ENCODE measurements at places on chromosomes 7 and 10.

- DNase-seq: no peak
These were observed 132.7 kb downstream of the GATA3 start for GRCh38 chr10:8187171-8187666.

GRCh38 chr10:49281461-49281860 is 17.5 kb upstream of the C10orf71 start:
- no peak for DNase-seq

- no peak for DNase-seq
These were observed 63.1 kb upstream of the CNTNAP2 start for GRCh38 chr7:146053492-146053891.

- DNase-seq: no peak
These were observed 177.2 kb downstream of the JAZF1 start for GRCh38 chr7:28003408-28003807.

DNA sequence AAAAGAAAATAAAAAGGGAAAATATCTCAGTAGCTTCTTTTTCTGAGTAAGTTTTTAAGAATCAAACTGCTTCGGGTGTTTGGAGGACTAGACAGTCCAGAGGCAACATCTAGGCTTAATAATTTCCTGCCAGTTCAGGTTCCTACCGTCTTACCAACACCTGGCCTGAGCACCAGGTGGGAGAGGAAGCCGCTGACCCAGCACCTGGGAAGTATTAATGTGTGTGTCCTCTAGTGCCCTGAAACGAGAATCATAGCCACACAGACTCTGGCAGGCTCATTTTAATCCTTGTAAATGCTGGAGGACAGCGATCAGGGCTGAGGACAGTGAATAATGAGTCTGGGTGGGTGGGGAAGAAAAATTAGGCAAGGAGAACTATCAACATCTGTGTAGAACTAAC is 137.4 kb downstream of the ZNF438 start:
- DNase-seq: no peak

- DNase-seq: no peak
These were observed 75.4 kb upstream of the PDSS1 start for GRCh38 chr10:26621889-26622711.

DNA sequence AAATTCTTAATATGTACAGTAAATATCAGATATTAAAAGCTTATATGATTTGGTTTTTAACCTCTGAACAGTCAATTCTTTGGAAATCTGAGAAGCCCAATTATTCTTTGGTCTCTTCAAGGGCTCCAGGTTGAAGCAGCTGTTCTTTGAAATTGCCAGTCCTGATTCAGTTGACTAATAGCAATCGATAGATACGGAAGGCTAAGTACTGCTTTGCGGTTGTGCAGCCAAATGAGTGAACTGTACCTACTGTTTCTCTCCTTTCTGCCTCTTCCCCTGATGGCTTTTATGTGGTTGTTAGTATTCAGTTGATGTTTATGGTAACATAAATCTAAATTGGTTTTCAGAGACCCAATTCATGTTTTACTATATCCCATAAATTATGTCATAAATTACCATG is 103.1 kb upstream of the RPA3 start:
- no peak for DNase-seq

DNA sequence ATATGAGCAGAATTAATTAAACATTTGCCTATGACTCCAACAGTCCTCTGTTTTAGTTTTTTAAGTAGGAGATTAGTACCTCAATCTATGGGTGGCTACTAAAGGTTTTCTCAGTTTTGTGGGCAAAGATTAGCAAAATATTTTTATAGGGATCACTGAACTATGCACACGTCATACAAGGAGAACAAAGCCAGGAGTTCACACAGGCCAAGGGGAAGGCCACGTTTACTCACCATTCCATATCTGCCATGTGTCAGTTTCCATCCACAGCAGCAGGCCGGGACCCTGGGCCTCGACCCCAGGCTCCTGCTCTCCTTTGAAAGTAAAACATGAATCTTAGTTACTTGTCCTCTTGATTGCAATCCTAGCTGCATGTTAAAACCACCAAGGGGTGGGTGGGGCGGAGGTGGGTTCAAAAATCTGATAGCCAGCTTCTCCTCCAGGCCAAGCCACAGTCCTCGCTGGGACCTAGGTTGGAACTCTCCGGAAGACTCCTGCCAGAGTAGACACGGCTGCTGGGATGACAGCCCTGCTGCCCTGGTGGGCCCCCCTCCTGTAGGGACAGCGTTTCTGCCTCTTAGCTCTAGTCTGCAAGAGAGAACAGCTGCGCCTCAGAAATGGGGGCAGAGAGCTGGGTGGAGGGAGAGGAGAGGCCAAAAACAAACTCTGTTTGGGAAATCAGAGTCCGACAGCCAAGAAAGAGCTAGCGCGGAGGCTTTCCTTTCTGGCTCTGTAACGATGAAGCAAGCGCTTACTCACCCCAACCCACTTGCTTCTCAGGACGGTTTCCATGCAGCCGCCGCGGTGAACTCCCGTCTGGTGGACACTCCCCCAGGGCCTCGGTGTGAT is 35.6 kb downstream of the PITRM1 start:
- no peak for DNase-seq

- DNase-seq: no peak
These were observed 62.0 kb downstream of the SLIT1 start for GRCh38 chr10:97123765-97124164.

DNA sequence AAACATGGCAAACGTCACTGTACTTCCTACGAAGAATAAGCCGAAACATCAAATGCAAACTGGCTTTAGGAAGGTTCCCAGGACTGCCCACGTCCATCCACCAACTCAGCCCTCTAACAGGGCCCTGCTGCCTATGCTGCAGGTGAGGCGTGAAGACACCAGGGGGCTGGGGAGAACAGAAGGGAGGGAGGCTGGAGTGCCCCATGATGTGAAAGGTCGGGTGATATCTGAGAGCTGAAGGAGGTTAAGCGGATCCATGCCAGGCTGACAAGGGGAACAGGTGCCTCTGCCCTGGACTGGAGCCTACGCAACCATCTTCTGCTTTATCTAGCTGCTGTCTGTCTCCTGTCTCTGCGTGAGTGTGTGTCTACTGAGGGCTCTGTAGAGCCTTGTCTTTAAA is 40.2 kb upstream of the ATP6V0A4 start:
- no peak for DNase-seq

GRCh38 chr10:4941540-4942330 is 21.5 kb upstream of the AKR1C1 start:
- no peak for DNase-seq

DNA sequence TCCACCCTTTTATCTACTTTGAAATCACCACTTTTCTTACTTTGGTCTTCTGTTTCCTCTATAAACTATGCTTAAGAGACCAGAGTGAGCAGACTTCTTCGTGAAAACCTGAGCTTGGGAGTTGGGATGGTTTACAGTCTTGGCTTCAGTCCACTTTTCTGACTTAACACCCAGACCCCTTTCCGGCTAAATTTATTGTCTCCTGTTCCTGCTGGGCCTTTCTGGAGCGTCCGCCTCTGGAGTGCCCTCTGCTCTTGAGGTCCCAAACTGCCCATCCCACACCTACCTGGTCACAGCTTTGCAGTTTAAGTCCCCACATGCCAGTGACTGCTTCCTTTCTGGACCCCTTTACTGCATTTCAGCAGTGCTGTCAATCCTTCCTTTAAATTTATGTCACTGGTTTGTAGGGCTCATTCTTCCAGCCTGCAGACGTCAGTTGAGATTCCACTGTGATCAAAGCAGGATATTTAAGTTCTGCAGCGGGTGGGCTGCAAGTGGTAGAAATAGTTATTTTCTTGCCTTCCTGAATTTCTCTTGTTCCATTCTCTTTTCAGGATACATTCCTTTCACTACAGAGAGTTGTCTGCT is 80.3 kb downstream of the KAT6B start:
- DNase-seq: no peak

- no peak for DNase-seq
These were observed 14.6 kb downstream of the TWIST1 start for GRCh38 chr7:19102884-19103283.

GRCh38 chr7:141731476-141732149 is 6.5 kb upstream of the SSBP1 start:
- DNase-seq: no peak

DNA sequence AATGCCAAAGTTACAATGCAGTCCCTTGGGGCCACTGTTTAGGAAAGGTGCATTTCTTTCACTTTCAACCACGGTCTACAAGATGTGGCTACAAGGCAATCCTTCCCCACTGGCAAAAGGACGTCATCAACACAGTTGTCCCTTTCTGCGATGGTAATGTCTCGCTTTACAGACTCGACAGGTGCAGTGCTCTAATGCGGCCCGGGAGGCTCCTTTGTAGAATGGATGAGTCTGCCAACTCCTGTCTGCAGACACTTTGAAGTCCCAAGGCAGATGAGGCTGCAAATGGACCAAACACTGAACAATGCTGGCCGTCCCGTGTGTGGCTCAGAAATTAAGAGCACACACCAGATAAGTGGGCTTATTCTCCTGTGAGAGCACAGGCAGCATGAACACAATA is 133.7 kb downstream of the PIP4K2A start:
- no peak for DNase-seq

- DNase-seq: no peak
These were observed 8.8 kb upstream of the AFAP1L2 start for GRCh38 chr10:114412907-114413797.

DNA sequence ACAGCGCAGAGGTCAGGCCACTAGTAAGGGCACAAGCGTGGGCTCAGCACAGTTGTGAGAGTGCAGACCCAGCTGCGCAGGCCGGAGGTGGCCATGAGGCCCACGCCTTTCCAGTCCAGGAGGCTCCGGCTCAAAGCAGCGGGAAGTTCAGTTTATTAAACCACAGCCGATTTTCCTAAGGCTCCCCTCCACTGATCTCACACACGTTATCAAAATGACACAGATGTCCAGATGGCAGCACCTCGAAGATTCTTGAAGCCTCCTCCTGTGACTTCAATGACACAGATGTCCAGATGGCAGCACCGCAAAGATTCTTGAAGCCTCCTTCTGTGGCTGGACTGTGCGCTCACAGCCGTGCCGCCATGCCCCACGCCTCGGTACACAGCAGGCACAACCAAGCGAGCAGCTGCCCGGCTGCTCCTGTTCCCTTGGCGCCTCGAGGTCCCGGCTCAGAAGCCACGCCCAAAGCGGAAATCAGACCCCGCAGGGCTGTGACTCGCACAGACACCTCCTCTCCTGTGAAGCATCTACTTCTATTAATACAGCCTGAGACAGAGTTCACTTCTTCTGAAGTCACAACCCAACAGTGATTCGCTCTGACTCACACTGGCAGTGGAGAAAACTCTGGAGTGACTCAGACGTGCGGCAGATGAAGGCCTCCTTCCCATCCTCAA is 122.7 kb downstream of the MAD1L1 start:
- no peak for DNase-seq
